ENCODE measurements at places on chromosomes 12 and 14.

GRCh38 chr14:72528059-72528862 lies 365.6 kb downstream of the DPF3 start:
- peak; percentile 29 for DNase-seq

DNA sequence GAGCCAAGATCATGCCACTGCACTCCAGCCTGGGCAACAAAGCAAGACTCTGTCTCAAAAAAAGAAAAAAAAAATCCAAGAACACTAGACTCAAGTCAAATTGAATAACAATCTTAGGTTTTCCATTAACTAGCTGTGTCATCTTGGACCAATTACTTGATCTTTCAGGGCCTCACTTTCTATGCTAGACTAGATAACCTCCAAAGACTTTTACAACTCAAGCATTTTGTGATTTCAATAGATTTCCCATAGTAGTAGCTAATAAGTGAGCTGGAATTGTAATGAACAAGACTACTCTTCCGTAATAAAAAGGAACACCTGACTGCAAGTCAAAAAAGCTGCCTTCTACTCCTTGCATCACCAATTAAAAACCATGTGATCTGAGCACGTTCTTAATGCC lies 127.0 kb upstream of the SSTR1 start:
- no peak for DNase-seq

GRCh38 chr12:67541625-67541991 lies 106.9 kb upstream of the DYRK2 start:
- no peak for DNase-seq

DNA sequence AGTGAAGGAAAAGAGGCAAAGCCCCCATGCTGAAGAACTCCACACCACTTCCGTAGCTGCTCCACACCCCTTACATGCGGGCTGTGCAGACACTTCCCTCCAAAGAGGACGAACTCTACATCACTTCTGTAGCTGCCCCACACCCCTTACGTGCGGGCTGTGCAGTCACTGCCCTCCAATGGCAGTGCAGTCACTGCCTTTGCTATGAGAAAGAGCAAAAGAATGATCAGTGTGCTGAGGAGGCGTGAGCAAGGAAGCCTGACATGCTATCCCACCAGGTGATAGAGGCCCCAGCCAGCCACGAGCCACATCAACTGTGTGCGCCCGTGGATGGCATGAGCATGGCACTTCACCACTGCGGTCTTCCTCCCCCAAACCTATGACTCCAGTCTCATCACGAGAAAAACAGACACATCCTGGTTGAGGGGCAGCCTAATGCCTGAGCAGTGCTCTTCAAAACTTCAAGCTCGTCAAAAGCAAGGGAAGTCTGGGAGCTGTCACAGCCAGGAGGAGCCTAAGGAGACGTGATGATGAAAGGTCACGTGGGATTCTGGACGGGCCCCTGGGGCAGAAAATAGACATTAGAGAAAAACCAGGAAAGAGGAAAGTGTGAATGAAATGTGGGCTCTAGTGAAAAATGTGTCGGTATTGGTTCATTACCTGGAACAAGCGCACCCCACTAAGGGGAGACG lies 60.8 kb upstream of the C14orf180 start:
- DNase-seq, result no peak

GRCh38 chr12:13175499-13175898 lies 21.0 kb upstream of the EMP1 start:
- DNase-seq, result no peak

- no peak for DNase-seq
Observed at GRCh38 chr12:92524489-92524888, 178.3 kb upstream of the PLEKHG7 start.

DNA sequence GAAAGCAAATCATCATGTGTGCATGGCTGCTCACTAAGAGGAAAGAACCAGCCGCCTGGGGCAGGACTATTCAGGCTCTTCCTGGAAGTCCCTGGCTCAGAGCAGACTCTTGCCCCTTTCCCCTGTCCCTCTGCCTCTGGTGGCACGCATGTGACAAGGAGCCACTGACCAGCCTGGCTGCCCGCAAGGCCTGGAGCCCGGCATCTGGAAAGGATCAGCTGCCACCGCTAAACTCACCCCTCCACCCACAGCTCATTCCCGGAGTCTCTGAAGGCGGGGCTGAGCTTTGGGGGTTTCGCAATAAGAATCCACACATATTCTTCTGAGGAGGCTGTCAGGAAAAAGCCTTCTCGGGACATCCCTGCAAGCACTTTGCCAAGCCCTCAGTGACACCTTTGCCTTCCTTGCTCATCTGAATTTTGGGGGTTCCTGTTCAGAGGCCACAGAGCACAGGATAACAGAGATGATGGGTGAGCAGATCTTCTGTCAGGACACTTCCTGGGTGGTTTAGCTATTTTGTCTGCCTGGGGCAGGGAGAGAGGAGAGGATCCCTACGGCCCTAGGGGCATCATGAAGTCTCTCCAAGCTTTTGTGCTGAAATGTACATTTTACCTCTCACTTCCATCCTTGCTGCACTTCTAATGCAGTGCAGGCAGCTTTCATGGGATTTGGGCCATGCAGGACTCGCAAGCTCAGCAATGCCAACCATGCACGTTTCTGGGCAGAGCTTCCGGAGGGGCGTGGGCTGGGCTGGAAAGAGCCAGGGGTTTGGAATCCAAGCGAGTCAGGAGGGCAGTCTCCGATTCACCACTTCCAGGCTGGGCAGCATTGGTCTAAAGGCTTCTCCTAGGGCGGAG lies 124.8 kb upstream of the MAP1LC3B2 start:
- DNase-seq, result peak; percentile 67

DNA sequence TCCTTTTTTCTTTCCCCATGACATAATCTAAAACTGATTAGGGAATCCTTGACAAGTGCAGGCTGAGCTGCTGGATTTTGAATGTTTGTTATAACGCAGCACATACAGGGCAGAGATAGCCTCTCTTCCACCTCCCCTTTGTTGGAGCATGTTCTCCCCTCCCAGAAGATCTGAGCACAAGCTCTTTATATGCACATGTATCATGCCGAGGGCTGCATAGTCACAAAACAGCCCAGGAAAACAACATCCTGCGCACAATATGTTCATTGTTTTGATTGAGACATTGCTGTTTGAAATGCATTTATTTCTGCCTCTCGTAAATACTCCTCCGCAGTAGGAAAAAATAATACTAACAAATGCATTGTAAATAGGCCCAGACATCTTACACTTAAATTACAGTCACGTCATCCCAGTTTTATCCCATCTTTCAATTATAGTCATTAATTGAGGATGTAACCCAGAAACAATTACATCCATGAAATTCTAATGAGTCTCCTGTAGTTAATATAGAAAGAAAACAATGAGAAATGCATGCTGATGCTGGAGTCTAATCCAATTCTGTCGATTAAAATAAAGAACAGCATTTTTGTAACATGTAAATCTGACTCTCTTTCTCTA lies 401.8 kb downstream of the BTG1 start:
- no peak for DNase-seq

- DNase-seq, result no peak
Observed at GRCh38 chr14:26448181-26448855, 149.5 kb downstream of the NOVA1 start.

DNA sequence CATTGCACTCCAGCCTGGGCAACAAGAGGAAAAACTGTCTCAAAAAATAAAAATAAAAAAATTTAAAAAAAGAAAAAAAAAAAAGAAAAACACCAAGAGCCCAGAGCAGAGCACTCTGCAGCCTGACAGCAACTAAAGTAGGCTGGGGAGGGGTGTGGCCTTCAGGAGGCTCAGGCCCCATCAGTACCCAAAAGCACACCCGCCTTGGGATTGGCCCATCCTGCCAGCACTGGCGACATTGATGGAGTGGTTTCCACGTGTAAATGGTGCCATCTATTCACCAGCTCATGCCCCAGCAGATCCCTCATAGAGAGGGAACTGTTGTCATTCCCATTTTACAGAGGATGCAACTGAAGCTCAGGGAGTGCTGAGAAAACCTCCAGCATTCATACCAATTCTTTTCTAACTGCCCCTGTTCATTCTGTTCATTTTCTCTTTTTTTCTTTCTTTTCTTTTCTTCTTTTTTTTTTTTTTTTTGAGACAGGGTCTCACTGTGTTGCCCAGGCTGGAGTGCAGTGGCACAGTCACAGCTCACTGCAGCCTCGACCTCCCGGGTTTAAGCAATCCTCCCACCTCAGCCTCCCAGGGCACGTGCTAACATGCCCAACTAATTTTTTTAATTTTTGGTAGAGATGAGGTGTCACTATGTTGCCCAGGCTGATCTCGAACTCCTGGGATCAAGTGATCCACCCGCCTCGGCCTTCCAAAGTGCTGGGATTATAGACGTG lies 89.3 kb downstream of the IRF2BPL start:
- no peak for DNase-seq

- no peak for DNase-seq
Observed at GRCh38 chr12:79773896-79774295, 83.1 kb upstream of the PAWR start.

GRCh38 chr14:73740618-73741326 lies 26.6 kb upstream of the PNMA1 start:
- no peak for DNase-seq

DNA sequence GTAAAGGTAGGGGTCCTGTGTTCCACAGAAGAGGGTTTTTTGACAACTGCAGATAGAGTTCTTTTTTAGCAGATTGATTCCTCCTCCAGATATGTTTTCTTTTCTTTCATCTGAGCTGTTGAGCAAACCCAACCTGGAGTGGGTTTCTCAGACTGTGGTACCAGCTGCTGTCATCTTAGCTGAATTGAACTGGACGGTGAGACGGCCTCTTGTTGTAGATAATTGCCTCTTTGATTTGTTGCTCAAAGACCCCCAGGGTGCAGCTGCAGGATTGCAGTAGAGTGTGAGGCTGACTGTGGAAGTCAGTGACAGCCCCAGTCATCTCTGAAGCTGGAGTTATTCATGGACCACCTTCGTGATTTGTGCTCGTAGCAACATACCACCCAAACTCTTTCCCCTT lies 317.7 kb downstream of the AACS start:
- DNase-seq, result no peak

- peak; percentile 76 for DNase-seq
Observed at GRCh38 chr12:92505254-92506231, 197.2 kb upstream of the PLEKHG7 start.

DNA sequence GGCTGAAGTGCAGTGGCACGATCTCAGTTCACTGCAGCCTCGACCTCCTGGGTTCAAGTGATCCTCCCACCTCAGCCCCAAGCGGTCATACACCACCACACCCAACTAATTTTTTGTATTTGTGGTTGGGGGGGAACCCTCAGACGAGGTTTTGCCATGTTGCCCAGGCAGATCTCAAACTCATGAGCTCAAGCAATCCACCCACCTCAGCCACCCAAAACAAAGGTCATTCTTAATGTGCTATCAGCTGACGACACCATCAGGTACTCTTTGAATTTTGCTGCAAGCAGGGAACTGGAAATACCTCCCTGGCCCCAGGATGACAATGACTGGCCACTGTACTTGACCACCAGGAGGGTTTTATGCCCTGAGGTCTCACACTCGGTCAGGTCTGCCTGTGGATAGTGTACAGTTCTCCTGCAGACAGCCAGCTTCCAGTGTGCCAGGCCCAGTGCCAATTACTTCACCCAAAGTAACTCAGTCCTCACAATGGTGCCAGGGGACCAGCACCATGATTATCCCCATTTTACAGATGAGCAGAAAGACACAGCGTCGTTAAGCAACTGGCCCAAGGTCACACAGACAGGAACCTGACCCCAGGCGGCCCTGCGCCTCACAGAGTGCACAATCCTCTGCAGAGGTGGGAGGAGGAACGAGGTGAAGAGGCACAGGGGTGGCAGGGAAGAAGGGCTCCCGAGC lies 42.9 kb downstream of the ITPK1 start:
- DNase-seq, result no peak

DNA sequence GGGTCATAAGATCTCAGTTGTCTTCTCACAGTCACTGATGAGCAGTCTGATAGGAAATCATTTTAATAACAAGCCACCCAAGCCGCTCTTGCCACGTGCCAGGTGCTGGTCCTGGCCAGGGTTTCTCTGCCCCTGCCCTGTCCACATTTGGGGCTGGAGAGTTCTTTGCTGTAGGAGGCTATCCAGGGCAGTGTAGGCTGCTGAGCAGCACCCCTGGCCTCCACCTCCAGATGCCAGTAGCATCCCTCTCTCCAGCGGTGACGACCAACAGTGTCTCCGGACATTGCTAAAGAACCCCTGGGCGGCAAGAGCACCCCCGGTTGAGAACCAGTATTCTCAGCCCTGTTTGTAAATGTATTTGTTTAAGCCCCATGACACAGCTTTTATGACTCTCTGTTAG lies 243.7 kb downstream of the GLT1D1 start:
- no peak for DNase-seq

- peak; percentile 28 for DNase-seq
Observed at GRCh38 chr12:69497308-69498026, 27.3 kb downstream of the FRS2 start.

DNA sequence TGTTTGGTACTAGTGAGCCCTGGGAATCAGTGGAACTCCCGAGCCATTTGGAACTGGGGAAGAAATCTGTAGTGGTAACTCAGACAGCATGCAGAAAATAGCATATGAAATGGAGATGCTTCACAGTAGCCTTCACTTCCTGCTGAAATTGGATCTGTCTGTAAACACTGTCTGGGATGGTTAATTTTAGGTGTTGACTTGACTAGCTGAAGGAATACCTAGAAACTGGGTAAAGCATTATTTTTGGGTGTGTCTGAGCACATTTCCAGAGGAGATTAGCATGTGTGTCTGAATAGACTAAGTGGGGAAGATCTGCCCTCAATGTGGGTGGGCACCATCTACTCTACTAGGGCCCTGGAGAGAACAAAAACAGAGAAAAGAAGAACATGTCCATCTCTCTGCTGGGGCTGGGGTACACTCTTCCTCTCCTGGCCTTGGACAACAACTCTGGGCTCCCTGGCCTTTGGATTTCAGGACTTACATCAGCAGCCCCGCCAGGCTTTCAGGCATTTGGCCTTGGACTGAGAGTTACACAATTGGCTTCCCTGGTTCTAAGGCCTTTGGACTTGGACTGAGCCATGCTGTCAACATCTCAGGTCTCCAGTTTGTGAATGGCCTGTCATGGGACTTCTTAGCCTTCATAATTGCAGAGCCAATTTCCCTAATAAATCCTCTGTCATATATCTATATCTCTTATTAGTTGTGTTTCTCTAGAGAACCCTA lies 14.0 kb upstream of the CRADD start:
- no peak for DNase-seq

DNA sequence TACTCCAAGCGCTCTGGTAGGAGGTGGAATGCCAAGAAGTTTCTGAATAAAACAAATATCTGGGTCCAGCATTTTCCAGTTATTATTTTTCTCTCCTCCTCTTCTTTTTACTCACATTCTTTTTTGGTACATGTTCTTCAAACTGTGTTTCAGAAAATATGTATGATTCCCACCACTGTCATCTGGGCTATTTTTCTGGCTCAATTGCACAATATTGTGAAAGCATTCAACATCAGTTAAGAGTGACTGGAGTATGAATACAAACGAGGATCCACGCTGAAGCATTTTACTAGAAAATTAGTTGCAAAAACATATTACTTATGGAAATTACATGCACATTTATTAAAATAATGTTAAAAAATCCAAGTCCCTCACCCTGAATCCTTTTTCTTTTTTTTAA lies 61.5 kb downstream of the KCNMB4 start:
- no peak for DNase-seq
